ENCODE measurements at places on chromosomes 5 and 9.

DNA sequence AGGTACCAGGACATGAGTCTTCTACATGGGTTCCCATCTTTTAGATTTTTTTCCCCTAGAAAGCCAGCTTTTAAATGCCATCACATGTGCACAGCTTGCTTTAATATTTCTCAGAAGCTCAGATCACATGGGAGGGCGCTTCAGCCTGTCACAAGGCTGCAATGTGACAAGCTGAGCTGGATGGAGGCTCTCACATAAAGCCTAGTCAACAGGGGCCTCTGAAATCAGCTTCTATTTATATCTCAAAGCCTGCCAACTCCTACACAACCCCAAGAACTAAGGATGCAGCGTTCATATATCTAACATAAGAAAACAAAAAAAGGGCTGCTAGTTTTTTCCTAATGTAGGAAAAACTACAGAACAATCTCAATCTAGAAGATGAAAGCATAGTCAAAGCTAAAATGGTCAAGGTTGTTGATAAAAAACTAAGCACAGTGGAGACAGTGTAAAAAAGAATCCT is 2.3 kb downstream of the ZFAND5 start:
- DNase-seq: no peak

DNA sequence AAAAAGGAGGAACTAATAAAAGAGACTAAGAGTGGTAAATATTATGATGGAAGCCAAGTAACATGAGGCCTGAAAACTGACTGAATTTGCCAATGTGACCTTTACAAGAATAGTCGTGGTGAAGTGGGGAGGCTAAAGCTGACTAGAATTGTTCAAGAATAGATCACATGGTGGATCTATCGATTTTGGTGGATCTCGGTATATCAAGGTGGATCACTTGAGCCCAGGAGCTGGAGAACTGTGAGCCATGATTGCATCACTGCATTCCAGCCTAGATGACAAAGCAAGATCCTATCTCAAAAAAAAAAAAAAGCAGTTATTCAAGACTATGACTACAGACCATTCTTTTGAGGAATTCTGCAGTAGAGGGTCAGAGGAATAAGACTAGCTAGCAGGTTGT is 15.1 kb downstream of the ERMP1 start:
- no peak for DNase-seq

DNA sequence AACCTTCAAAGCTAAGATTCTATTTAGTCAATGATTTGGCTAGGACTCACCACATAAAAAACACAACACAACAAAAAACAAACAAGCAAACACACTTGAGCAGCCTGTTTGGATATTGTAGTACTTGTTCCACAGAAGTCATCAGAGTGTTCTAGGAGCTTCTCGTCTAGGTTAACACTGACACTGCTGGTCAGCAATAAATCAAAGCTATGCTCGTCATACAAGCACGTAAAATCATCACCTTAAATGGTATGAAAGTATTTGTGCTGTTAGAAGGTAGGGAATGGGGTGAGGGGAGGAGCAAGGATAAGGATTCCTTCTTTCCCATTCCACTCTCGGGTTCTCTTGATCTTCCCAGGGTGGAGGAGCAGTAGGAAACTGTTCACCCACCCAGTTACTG is 88.0 kb downstream of the ARL15 start:
- DNase-seq: no peak

GRCh38 chr5:68219161-68219816 is 3.7 kb downstream of the PIK3R1 start:
- DNase-seq: no peak
